Peyer's patch (tissue), 4 donors: ENCODE measurements at places on chromosomes 3 and 15. TPM values are rescaled to one million over a fixed set of nuclear protein-coding genes. Genes with fewer than 3 reads are reported as not detected.

DNA sequence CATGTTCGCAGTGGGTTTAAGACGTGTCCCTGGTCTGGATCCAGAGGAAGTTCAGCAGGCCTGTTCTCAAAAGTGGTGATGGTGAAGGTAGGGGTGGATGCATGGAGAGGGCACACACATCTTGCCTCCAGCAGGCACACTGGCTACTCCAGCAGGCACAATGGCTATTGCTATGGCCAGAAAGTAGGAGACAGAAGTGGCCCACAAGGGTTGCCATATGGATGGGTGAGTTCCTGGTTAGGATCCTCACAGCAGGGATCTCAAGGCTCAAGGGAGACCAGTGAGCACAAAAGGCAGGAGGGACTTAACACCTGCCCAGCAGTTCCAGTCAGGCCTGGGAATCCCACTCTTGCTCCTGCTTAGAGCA is 107.9 kb downstream of the LRIG1 start:
- no peaks in the 10 kb centered on the region for H3K27me3 ChIP-seq
- no peak overlapping the region for H3K4me3 ChIP-seq
- no peaks in the 10 kb centered on the region for H3K36me3 ChIP-seq
- DNase-seq, result no peak
- H3K27ac ChIP-seq, result peak overlapping the region; percentile 25

DNA sequence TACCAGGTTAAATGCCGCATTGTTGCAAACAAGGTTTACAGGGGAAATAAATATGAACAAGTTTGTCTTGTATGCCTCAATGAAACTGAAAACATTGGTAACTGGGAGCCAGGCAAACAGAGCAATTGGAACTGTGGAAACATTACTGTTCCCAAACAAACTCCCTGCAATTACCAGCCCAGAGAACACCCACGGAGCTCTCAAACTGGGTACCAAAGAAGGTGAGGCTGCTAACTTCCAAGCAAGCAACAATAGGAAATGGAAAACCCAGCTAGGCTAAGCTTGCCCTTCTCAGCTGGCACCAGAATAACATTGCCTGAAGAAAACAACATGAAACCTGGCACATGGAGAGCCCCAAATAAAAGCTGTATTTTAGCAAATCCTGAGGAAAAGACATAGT is 218.9 kb upstream of the THRB start:
- H3K4me3 ChIP-seq, result no peak overlapping the region
- no peaks in the 10 kb centered on the region for H3K4me1 ChIP-seq
- no peak overlapping the region for H3K27ac ChIP-seq
- H3K36me3 ChIP-seq, result no peaks in the 10 kb centered on the region
- no peaks in the 10 kb centered on the region for H3K27me3 ChIP-seq
- no peak for DNase-seq

- no peaks in the 10 kb centered on the region for H3K36me3 ChIP-seq
- no peak for DNase-seq
- H3K27me3 ChIP-seq, result no peaks in the 10 kb centered on the region
- H3K27ac ChIP-seq, result no peak overlapping the region
Measured at GRCh38 chr15:43529587-43530345, 12.4 kb downstream of the MAP1A start.

GRCh38 chr3:138092023-138092422 is 23.4 kb downstream of the DZIP1L start:
- no peaks in the 10 kb centered on the region for H3K27me3 ChIP-seq
- DNase-seq, result no peak
- no peak overlapping the region for H3K4me3 ChIP-seq
- H3K4me1 ChIP-seq, result no peaks in the 10 kb centered on the region
- no peak overlapping the region for H3K27ac ChIP-seq

- H3K36me3 ChIP-seq, result no peaks in the 10 kb centered on the region
- H3K4me1 ChIP-seq, result no peaks in the 10 kb centered on the region
- H3K27me3 ChIP-seq, result no peaks in the 10 kb centered on the region
- DNase-seq, result no peak
- H3K4me3 ChIP-seq, result no peak overlapping the region
- no peak overlapping the region for H3K27ac ChIP-seq
Measured at GRCh38 chr3:77871436-77871835, 831.5 kb downstream of the ROBO2 start.

DNA sequence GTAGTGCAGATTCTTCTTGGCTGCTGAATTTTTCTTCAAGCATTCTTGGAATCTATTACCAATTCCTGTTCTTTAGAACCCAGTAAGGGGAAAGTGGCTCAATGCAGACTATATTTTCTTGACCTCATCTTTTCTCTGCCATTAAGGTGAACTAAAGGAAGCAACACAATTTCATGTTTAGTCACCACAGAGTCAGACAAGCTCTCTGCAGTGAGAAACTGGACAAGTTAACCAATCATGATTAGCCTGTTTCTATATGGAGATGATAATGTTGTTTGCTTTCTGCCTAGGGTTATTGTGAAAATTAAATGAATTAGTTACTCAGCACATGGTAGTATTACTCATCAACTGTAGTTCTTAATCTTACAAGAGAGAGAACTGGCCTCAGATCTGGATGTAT is 1075.1 kb downstream of the AGBL1 start:
- no peak overlapping the region for H3K4me3 ChIP-seq
- H3K4me1 ChIP-seq, result no peaks in the 10 kb centered on the region
- H3K36me3 ChIP-seq, result no peaks in the 10 kb centered on the region

GRCh38 chr3:154126651-154127050 is 5.5 kb downstream of the ARHGEF26 start:
- H3K4me1 ChIP-seq, result peaks cover 30% of the 10 kb centered on the region
- no peak overlapping the region for H3K4me3 ChIP-seq
- no peak overlapping the region for H3K27ac ChIP-seq
- H3K27me3 ChIP-seq, result no peaks in the 10 kb centered on the region
- no peaks in the 10 kb centered on the region for H3K36me3 ChIP-seq

DNA sequence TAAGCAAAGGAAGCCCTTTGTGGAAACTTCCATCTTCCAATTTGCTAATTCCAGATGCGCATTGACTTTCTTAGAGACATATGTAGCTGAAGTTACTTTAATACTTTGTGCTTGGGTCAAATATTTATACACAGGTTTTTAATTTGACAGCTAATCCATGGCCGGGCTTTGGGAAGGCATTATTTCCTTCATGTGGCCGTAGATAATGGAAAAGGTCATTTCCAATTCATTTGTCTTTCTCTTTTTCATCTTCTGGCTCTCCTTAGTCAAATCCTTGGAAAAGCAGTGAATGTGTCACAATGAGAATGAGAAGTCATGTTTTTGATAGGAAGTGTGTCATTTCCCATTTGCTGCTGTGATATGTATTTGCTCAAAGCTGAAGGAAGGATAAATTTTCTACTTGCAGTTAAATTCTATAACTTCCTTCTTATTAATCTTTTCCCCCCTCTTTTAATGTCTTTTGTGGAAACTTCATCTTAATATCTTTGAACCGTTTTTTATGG is 323.3 kb downstream of the CLSTN2 start:
- no peak for DNase-seq
- no peaks in the 10 kb centered on the region for H3K4me1 ChIP-seq
- H3K36me3 ChIP-seq, result no peaks in the 10 kb centered on the region
- H3K27me3 ChIP-seq, result no peaks in the 10 kb centered on the region

DNA sequence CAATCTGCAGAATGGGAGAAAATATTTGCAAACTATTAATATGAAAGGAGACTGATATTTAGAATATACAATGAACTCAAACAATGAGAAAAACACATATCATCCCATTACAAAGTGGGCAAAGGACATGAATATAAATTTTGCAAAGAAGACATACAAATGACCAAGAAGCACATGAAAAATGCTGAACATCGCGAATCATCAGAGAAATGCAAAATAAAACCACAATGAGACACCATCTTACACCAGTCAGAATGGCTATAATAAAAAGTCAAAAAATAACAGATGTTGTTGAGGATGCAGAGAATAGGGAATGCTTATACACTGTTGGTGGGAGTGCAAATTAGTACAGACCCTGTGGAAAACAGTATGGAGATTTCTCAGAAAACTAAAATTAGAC is 83.6 kb downstream of the RAP2B start:
- no peak overlapping the region for H3K27ac ChIP-seq
- no peak overlapping the region for H3K4me3 ChIP-seq
- H3K36me3 ChIP-seq, result no peaks in the 10 kb centered on the region
- no peaks in the 10 kb centered on the region for H3K4me1 ChIP-seq
- H3K27me3 ChIP-seq, result no peaks in the 10 kb centered on the region
- DNase-seq, result no peak

DNA sequence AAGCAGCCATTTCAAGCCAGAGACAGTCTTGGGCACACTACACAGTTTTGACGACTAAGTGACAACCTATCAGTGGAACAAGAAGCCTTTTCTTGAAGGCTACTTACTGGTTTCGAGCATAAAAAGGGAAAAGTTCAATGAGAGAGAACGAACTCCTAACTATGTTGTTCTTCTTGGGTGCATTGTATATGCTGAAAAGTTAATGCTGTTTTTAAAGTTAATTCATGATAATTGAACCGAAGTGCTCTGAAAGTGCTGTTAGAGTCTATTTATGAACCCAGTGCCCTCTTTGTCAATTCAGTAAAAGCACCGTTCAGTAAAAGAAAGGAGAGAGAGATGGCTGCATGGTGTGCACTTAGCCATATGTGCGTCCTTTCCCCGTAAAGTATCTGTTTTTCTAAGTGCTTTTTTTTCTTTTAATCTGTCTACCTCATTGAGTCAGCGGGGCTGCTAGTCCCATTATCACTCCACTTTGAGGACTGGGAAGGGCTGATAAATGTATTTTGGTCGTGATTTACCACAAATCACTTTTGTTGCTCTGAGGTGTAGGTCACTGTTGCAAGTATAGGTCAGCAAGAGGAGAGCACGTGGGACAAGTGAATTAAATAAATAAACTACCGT is 380.7 kb upstream of the GOLIM4 start:
- H3K4me1 ChIP-seq, result no peaks in the 10 kb centered on the region
- no peaks in the 10 kb centered on the region for H3K27me3 ChIP-seq
- no peak overlapping the region for H3K4me3 ChIP-seq
- H3K36me3 ChIP-seq, result no peaks in the 10 kb centered on the region

GRCh38 chr3:197000211-197000610 is 29.4 kb downstream of the MELTF start:
- no peak overlapping the region for H3K4me3 ChIP-seq
- no peak for DNase-seq
- no peaks in the 10 kb centered on the region for H3K36me3 ChIP-seq
- H3K27me3 ChIP-seq, result no peaks in the 10 kb centered on the region
- peaks cover 6% of the 10 kb centered on the region for H3K4me1 ChIP-seq

GRCh38 chr3:85164436-85164835 is 205.6 kb downstream of the CADM2 start:
- no peak for DNase-seq
- H3K27ac ChIP-seq, result no peak overlapping the region
- no peak overlapping the region for H3K4me3 ChIP-seq
- H3K4me1 ChIP-seq, result no peaks in the 10 kb centered on the region

- no peak overlapping the region for H3K27ac ChIP-seq
- H3K27me3 ChIP-seq, result no peaks in the 10 kb centered on the region
Measured at GRCh38 chr3:95333826-95334225, 1271.0 kb downstream of the NSUN3 start.

DNA sequence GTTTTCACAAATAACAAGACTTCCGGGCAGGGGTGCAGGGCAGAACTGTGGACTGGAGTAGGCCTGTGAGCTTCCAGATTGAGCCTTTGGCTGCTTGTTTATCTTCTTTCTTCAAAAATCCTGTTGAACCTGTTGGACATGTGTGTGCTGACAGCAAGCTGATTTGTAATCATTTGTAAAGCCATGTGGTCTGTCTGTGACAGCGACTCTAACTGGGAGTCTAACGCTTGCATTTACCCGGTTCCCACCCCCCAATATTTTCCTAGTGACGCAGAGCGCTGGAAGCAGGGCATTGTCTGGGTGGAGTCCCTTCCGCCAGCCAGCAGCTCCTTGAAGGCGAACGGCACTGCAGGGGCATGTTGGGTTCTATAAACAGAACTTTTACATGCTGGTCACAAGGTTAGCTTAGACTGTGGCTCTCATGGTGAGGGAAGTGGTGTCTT is 85.7 kb upstream of the MYZAP start:
- H3K4me3 ChIP-seq, result no peak overlapping the region
- H3K27me3 ChIP-seq, result no peaks in the 10 kb centered on the region
- peak; percentile 66 for DNase-seq
- no peaks in the 10 kb centered on the region for H3K36me3 ChIP-seq
- H3K4me1 ChIP-seq, result no peaks in the 10 kb centered on the region

GRCh38 chr3:52714335-52715302 is 8.7 kb downstream of the SPCS1 start:
- H3K27me3 ChIP-seq, result no peaks in the 10 kb centered on the region
- H3K4me3 ChIP-seq, result no peak overlapping the region
- no peaks in the 10 kb centered on the region for H3K4me1 ChIP-seq
- no peak overlapping the region for H3K27ac ChIP-seq
- no peaks in the 10 kb centered on the region for H3K36me3 ChIP-seq

Gene ABTB1
- 38.5 TPM for total RNA-seq

Gene TF
- 0.70 TPM for total RNA-seq

Gene SLC22A14
- not detected for total RNA-seq

Gene RTP1
- total RNA-seq, result not detected

Gene IGSF11
- 3.0 TPM for total RNA-seq

Gene CD200
- 3.7 TPM for total RNA-seq

Gene ECE2
- total RNA-seq, result not detected

Gene IMPG2
- 0.35 TPM for total RNA-seq
